ENCODE measurements at places on chromosomes 4 and X. TPM values are rescaled to one million over a fixed set of nuclear protein-coding genes. Genes with fewer than 3 reads are reported as not detected.

MAGEC1 gene
- not detected for total RNA-seq

ERCC6L gene
- total RNA-seq: 0.07 TPM

MAGED4B gene
- total RNA-seq: 0.57 TPM

NUDT10 gene
- 0.34 TPM for total RNA-seq

SMR3B gene
- not detected for total RNA-seq

PDE6B gene
- 1.0 TPM for total RNA-seq

MAGEA6 gene
- total RNA-seq: not detected

GRID2 gene
- not detected for total RNA-seq

NR0B1 gene
- total RNA-seq: not detected

N4BP2 gene
- 11.3 TPM for total RNA-seq

PCDH18 gene
- 0.21 TPM for total RNA-seq

STK32B gene
- under 0.01 TPM for total RNA-seq

FAM133A gene
- not detected for total RNA-seq

MAGEA12 gene
- not detected for total RNA-seq

HMGN5 gene
- total RNA-seq: 0.34 TPM

RTL3 gene
- not detected for total RNA-seq
